Immature natural killer cell (primary cell): ENCODE measurements at places on chromosomes 5 and 9.
A peak's percentile ranks its signal among the peaks of the same experiment; 100 is the strongest.

- DNase-seq: peak; percentile 20
Measured at GRCh38 chr5:157816682-157817386, 42.1 kb downstream of the CLINT1 start.

- no peak for DNase-seq
Measured at GRCh38 chr9:124212381-124213050, 45.2 kb upstream of the NEK6 start.

DNA sequence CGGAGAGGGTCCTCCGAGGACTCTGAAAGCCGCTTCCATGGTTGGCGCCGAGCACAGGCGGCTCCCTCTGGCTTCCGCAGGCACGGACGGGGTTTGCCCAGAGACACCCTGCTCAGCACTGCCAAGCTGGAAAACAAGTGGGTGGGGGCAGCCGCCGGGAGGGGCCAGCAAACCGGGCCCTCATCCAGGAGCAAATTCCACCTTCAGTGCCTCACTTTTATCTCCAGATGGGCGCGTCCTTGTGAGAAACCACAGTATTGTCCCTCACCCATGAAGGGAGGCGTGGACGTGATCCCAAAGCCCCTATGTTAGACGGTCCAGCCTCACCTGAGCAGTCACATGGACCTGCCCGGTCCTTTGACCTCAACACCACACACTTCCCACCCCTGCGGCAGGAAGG lies 29.0 kb downstream of the MED10 start:
- no peak for DNase-seq

DNA sequence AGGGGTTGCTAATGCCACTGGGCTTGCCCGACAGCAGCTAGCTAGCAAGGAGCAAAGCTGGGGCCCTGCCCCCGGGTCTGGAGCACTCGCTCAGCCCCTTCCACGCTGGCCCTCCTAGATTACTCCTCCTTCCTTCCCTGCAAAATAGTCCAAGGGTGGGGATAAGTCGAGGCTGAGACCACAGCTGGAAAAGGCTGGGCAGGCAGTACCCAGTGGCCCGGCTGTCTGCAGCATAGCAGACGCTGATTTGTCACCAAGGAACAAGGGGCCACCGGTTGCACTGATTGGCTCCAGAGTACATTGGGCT lies 73.9 kb downstream of the ADAMTS2 start:
- no peak for DNase-seq

- DNase-seq: no peak
Measured at GRCh38 chr9:81529556-81530193, 159.7 kb downstream of the TLE1 start.

- DNase-seq: no peak
Measured at GRCh38 chr9:89732295-89732938, 127.6 kb downstream of the GADD45G start.

- DNase-seq: peak; percentile 72
Measured at GRCh38 chr9:29211580-29212396, 1638.5 kb upstream of the C9orf72 start.

GRCh38 chr5:103207653-103208052 lies 50.9 kb upstream of the MACIR start:
- DNase-seq: no peak

GRCh38 chr5:138819081-138819480 lies 56.1 kb downstream of the LRRTM2 start:
- DNase-seq: no peak

GRCh38 chr5:173624282-173624681 lies 7.8 kb upstream of the BOD1 start:
- no peak for DNase-seq

DNA sequence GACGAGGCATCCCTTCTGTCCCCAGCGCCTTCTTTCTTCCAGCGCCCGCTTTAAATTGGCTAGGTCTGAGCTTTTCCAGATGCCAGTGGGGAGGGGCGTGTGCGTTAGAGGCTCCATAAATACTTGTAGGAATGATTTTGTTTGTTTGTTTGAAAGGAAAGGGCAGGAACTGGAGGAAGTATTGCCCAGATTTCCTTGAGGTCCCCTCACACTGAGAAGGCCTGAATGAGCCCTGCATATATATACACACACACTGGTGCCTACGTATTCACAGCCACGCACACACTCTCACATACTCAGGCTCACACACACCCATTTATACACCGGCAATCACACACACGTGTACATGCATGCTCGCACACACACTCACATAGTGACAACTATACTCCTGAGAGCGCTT lies 1.0 kb upstream of the SLIT3 start:
- DNase-seq: no peak

- no peak for DNase-seq
Measured at GRCh38 chr5:56286015-56286884, 53.1 kb upstream of the ANKRD55 start.

DNA sequence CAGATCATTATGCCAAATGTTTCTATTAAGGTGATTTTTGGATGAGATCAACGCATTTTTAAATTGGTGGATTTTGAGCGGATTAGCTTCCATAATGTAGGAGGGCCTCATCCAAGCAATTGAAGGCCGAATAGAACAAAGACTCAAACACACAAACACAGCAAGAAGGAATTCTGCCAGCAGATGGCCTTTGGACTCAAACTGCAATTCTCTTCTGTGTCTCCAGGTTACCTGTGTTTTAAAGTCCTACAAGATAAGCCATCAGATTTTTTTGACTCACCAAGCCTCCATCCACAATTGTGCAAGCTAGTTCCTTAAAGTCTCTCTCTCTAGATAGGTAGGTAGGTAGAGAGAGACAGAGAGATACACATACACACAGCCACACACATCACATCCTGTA lies 25.5 kb downstream of the CDH6 start:
- no peak for DNase-seq

DNA sequence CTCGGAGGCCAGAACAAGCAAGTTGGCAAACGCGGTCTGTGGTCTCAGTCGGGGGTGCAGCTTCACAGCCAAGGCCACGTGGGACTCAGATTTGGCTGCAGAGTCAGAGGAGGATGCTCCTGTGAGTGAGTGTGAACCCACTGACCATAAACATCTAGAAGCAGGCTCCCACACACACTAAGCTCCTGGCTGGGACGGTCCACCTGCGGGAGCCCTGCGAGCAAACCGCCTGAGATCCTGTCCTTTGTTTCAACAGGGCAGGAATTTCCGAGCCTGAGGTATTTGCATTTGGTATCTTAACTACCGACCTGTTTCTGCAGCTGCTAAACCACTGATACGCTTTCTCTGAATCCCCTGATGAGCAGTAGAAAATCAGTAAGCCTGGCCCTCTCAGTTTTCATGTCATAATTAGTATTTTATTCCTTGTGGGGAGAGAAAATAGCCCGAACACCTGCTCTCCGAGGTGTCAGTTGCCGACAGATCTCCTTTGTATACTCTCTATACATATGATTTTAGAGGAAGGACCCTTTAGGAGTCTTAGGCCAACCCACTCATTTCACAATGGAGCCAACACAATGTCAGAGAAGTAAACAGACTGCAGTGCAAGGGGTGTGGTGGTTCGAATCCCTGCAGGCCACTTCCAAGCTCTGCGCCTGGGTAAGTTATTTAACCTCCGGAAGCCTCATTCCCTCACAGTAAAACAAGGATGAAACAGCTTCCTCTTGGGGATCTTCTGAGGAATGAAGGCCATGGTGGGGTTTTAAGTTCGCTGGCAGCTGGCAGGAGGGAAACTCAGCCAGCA lies 40.9 kb upstream of the PWWP2A start:
- DNase-seq: peak; percentile 25

GRCh38 chr5:118832974-118833373 lies 155.4 kb downstream of the DTWD2 start:
- DNase-seq: no peak

DNA sequence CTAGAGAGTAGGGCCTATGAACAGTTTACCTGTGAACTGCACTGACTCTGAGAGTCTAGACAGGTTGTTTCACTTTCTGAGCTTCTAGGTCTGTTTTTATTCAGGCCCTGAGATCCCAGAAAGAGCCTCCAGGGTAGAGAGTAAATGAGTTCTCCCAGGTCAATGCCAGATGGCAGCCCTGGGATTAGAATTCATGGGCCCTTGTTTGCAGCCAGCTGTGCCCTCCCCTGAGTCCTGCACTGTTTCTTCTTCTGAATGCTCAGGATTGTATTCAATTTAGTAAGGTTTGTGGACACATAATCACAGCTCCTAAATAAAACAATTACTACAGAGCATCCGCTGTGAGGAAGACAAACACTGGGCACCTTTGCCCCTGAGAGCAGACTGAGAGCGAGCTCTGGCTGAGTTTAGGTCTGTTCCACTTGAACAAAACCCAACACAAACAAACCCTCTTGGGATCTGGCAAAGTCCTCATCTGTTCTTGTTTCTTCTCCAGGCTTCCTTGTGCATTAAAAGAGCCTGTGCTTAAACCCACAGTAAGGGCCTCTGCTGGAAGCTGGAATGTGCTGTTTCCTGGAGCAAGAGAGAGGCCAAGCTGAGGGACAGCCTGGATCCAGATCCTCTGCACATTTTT lies 29.9 kb downstream of the FAM219A start:
- DNase-seq: no peak

- peak; percentile 53 for DNase-seq
Measured at GRCh38 chr9:35661756-35662350, 3.1 kb downstream of the ARHGEF39 start.
